ENCODE measurements at places on chromosomes 6 and 20. TPM values are rescaled to one million over a fixed set of nuclear protein-coding genes. Genes with fewer than 3 reads are reported as not detected.

GRCh38 chr20:59752101-59752586, 147.8 kb downstream of the PHACTR3 start:
- DNase-seq, result no peak

DNA sequence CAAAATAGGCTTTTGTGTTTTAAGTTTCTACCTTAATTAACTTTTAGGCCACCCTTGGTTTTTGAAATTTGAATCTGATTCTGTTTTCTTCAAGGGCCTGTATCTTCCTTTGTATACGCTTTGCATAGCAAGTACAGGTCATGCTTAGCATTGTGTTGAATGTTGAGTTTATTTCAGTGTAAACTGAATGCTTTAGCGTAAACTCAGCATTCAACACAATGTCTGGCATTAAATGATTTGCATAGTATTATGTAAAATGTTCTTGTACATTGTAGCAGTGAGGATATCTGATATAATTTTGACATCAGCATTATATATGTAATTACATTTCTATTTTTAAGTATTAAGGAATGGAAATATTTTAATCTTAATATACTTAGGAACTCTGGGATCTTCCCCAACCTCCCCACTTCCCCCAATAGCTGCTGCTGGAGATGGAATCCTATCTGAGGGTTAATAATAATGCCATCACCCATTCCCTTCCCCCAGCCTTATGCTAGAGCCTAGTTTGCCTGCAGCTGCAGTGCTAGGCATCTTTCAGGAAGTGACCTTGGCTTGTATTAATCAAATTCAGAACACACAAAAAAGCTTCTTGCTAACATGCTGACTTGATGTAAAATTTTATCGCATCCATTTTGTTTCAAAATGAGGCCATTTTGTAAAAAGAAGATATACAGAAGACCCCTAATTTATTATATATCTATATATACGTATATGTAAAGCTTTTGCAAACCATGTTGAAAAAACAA, 73.1 kb downstream of the NCOA3 start:
- DNase-seq, result no peak

GRCh38 chr20:10660661-10661060, 13.1 kb downstream of the JAG1 start:
- DNase-seq, result no peak

- no peak for DNase-seq
These were observed 385.3 kb upstream of the SOX4 start for GRCh38 chr6:21208081-21208795.

- DNase-seq, result no peak
These were observed 126.5 kb downstream of the SLC24A3 start for GRCh38 chr20:19338960-19339359.

FAM83B gene
- polyA plus RNA-seq, result not detected

SOX18 gene
- not detected for polyA plus RNA-seq

KCNB1 gene
- not detected for polyA plus RNA-seq

NRN1 gene
- polyA plus RNA-seq, result not detected

All from naive thymus-derived CD8-positive, alpha-beta T cell (primary cell).